ENCODE measurements at places on chromosomes 1 and 21. TPM values are rescaled to one million over a fixed set of nuclear protein-coding genes. Genes with fewer than 3 reads are reported as not detected.

Gene ZNF670
- not detected for total RNA-seq

Gene CYP4A11
- total RNA-seq: not detected

Gene GNG12
- not detected for total RNA-seq

Gene LCE6A
- total RNA-seq: not detected

Gene RAB25
- total RNA-seq: 0.38 TPM

Gene SLC44A5
- 0.17 TPM for total RNA-seq

Gene NSUN4
- total RNA-seq: 35.0 TPM

Gene NECTIN4
- not detected for total RNA-seq

Gene NTNG1
- total RNA-seq: not detected

Measured in CD8-positive, alpha-beta T cell (primary cell).